T-cell (primary cell): ENCODE measurements at places on chromosomes 11 and 22. TPM values are rescaled to one million over a fixed set of nuclear protein-coding genes. Genes with fewer than 3 reads are reported as not detected.

DNA sequence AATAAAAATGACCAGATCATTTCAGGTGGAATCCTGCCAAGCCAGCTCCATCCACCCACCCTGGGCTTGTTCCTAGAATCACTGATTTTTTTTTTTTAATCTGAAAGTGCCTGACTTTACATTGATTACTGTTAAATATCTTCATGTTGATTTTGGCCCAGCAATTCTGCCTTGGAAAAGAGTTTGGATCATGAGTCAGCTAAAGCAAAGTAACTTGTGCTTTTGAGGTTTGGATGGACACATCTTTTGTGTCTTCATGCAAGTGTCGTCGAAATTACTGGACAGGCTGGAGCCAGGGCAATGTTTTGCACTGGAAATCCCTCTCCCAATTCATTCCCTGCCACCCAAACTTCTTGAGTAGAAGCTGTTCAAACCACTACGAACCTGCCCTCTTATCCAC, 164.0 kb upstream of the SYT13 start:
- DNase-seq: no peak

DNA sequence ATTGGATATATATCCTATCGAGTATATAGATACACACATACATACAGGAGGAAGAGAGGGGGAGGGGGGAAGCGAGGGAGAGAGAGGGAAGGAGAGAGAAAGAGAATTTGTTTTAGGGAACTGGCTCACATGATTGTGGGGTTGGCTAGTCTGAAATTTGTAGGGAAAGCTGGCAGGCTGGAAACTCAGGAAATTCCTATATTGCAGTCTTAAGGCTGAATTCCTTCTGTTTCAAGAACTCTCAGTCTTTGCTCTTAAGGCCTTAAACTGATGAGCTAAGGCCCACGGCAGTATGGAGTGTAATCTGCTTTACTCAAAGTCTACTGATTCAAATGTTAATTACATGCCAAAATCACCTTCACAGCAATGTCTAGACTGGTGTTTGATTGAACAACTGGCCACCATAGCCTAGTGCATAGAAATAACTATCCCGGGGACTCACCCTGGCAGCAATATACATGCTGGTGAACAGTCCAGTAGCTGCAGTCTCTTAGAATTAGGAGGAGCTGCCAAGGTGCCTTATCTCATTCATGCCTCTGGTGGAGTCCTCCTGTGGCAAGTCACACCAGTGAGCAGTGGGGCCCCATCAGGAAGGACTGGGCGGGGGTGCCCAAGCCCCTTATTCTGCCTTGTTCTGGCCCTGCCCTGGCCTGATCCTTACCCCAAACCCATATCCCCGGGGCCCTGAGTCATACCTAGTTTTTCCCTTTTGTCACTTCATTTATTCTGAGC, 59.7 kb upstream of the AMPD3 start:
- no peak for DNase-seq

DNA sequence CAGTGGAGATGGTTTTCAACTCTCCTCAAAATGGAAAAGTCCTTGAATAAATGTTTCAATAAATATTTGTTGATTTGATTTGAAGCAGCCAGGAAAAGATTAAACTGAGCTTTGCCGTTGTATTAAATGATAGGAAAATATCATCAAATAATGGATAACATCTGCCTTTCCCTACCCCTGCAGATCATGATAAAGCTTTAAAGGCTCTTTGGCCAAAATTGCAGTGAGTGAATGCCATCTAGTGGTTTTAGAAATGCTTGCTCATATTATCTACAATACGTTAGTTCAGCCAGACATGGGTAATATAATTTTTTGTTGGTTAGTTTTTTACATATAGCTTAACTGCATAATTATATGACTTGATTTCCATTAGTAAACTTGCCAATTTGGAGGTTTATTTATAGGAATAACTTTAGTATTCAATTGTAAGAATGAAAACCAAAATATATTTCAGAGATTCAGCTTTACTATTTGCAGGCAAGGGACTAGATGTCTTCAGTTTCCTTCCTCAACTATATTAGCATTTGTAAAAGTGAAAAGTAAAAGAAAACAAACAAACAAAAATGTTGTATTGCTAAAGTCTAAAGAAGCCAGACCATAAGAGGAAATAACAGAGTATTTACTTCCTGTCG, 159.2 kb downstream of the MSANTD4 start:
- DNase-seq: no peak

DNA sequence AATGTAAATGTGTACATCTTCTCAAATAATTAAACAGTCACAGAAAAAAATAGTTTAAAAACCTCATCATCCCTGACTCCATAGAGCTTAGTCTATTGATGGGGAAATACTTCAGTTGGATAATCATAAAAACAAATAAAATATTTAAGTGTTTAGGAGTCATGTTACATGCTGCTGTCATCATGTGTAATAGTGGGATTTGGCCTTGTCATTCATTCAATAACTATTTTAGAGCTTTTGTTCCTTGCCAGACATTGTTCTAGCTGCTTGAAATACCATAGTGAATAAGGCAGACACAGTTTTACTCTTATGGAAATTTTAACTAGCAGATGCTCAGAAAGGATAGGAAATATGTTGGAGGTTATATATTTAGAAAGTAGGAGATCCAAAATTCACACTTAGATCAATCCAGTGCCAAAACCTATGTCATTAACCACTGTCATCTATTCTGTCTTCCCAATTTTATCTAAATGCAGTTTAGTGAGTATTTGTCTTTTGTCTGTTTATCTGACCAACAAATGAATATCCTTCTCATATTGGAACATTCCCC, 324.7 kb downstream of the CASP12 start:
- no peak for DNase-seq

DNA sequence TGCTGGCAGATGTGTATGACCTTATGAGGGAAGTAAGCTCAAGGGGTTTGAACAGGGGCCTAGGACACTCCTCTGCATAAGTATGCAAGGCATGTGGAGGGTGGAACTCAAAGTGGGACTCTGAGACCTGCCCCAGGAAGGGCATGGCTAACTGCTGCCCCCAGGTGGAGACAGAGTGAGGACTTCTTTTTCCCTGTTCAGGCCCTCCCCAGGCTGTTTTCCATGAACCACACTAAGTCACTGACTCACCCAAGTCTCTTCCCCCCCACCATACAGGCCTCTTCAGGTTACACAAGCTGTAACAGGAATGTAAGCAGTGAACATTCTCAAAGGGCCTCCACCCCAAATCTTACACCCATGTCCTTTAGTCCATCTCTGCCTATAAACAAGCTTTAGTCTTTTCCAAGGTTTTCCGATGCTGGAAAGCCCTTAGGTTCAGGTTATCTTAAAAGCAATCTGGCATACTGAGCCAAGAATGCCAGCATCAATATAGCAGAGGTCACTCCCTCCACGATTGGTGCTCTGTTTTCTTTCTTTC, 13.1 kb downstream of the EEF1G start:
- peak; percentile 77 for DNase-seq

- no peak for DNase-seq
Measured at GRCh38 chr11:10567446-10567845, 1.0 kb downstream of the LYVE1 start.

DNA sequence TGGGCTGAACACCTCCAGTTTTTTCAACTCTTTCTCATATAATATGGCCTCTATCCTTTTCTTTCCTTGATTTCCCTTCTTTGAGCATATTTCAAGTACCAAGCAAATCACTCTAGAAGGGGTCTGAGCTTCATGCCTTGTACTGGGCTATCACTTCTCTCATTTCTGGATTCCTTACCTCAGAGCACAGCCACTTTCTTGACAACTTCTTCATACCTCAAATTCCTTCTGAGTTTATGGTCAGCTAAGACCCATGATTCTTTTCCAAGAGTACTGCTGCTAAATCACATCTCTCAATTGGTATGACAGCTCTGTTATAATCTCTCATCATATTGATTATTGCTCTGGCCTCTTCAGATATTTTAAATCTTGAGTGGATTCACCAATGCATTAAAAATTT, 224.8 kb upstream of the ZBED5 start:
- no peak for DNase-seq

DNA sequence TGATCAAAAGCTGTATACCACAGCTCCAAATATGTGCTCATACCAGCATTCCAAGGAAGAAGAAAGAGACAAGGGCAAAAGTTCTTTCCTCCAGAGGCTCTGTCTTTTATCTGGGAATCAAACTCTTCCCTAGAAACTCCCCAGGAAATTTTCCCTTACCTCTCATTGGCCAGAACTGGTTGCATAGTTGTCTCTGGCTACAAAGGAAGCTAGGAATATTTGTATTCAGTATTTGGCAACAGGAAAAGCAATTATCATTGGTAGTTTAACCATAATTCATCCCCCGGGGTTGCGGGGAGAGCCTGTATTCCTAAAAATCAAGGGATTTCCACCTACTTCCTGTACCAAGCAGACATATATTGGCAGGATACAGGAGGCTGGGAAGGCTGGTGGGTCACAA, 10.5 kb upstream of the ZFTA start:
- no peak for DNase-seq

- peak; percentile 61 for DNase-seq
Measured at GRCh38 chr11:11966826-11967668, 41.4 kb downstream of the DKK3 start.

- DNase-seq: no peak
Measured at GRCh38 chr11:13596611-13597326, 71.7 kb upstream of the FAR1 start.

The NXPE1 gene
- not detected for total RNA-seq

The DEUP1 gene
- not detected for total RNA-seq

The BAIAP2L2 gene
- total RNA-seq: 3.2 TPM

The ANKRD49 gene
- 38.3 TPM for total RNA-seq

The PITPNM1 gene
- total RNA-seq: 74.2 TPM
